ENCODE measurements at places on chromosomes 3 and 15.

- DNase-seq = no peak
Observed at GRCh38 chr3:76132154-76132470, 346.8 kb upstream of the ZNF717 start.

DNA sequence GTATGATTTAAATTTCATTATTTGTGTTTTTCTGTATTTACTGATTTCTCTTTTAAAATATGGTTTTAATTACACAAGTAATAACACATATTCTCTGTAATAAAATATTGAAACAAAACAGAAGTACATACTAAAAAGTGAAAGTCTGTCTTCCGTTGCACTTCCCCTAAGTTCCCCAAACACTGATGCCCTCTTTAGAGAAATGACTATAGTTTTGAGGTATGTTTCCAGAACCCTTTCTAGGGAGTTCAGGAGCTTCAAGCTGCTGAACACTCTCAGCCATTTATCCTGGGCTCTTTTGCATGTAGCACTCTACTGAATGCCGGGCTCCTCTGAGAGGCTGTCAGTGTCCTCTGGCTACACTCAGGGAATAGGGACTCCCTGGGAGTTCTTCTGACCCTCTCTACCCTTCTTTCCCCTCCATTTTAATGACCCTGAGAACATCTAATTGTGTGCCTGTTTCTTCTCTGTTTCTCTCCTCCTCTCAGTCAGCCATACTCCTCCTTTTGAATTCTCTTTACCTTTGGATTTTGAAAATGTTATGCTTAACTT lies 60.4 kb upstream of the KCNAB1 start:
- DNase-seq = no peak

- no peak for DNase-seq
Observed at GRCh38 chr3:132380920-132381319, 36.4 kb upstream of the DNAJC13 start.

DNA sequence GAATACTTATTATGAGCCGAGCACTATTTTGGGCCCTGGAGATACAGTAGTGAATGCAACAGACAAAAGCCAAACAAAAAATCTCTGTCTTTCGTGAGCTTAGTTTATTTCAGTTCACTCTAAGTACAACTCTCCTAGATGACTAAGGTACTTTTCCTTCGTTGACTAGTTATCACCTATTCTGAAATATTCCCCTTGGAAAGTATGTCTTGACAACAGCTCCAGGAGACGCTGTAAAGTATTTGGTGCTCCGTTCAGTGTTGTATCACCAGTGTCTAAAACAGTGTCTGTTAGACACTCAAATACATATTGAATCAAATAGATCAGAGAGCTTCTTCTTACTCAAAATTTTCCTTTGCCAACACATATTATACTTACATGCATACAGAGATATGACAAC lies 119.6 kb downstream of the TFDP2 start:
- DNase-seq = no peak

GRCh38 chr15:38888701-38889221 lies 324.1 kb upstream of the RASGRP1 start:
- DNase-seq = no peak

DNA sequence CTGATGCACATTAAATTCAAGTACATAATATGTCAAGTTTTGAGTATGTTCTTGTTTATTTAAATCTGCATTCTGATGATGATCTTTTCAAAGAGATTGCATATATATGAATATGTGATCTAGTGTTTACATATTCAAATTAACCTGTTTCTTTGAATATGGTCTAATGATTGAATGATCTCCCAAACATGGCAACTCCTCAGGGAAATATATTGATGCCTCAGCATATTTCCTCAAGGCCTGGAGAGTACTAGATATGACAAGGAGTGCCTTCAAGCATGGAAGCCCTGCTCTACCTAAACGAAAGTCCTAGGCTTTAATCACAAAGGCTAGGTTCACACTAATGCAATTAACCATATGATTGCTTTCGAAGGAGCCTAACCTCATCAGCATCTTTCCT lies 532.8 kb downstream of the ZIC1 start:
- DNase-seq = no peak

- peak; percentile 75 for DNase-seq
Observed at GRCh38 chr3:181892848-181893247, 181.1 kb downstream of the SOX2 start.

DNA sequence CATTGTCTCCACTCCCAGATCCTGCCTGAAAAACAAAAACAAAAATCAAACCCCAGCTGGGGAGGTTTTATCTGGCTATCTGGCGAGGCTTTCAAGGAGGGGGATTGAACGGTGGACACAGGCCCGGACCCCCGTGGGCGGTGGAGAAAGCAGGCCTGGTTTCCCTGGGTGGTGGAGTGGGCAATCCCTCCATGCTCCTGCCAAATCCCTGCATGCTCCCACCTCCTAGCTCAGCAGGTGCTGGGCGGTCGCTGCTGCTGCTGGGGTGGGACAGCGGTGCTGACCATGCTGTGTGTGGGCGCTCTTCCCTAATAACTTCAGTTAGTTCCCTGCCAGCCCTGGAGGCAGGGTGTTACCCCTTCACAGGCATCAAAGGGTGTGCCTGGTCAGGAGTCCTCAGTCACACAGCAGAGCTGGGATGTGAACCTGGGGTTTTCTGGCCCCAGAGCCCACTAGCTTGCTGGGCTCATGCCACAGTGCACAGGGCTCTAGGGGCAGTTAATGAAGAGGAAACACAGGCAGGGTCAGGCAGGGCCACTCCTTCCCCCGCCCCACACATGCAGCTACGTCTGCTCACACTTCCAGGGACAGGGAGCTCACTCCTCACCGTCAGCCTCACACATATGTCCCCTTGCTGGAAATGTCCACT lies 15.9 kb upstream of the PLXND1 start:
- no peak for DNase-seq

GRCh38 chr3:160041465-160041864 lies 52.8 kb downstream of the IL12A start:
- no peak for DNase-seq

DNA sequence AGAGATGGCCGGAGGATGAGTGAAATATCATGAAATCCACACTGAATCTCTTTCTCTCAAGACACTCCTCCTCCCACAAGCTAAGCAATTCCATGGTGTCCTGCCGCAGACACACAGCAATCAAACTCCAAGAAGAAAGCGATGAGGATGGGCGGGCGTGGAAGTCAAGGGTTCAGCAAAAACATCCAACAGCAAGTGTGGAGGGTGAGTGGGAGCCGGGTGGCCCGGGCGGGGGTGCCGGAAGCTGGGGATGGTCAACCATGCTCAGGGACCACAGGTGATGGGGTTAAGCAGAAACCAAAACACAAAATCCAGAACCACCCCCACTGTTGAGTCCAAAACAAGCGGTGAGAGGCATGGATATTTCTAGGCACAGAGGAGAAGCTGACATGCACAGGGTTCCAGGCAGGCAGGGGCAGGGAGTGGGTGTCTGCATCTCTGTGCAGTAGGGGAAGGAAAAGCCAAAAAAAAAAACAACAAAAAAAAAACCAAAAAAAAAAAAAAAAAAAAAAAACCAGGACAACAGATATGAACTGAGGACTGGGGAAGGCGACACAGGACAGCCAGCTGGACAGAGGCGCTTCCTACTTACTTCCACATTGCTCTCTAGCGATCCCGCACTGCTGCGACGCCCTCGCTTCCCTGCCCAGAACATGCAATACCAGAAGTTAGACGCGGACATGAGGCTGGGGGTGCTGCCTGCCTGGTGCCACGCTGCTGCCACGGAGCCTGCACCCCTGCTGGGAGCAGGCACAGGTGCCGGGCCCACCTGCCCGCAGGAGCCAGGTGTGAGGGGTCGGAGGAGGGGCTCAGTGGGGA lies 61.0 kb upstream of the RPL32 start:
- DNase-seq = no peak

DNA sequence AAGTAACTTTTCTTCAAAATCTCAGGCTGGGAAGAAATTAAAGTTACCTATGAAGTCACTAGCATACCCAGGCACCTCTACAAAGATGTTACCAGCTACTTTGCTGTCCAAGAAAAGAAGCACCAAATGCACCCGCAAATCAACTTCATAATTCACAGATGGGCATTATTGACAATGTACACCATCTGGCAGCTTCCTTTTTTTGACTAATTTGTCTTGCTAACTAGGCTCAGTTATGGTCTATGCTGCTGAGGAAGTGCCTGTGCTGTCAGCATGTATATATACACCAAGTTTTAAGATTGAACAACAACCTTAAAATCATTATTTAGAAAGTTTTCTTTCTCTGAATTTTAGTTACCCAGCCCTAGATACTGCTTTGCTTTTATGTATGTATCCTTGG lies 93.8 kb downstream of the NSUN3 start:
- no peak for DNase-seq

DNA sequence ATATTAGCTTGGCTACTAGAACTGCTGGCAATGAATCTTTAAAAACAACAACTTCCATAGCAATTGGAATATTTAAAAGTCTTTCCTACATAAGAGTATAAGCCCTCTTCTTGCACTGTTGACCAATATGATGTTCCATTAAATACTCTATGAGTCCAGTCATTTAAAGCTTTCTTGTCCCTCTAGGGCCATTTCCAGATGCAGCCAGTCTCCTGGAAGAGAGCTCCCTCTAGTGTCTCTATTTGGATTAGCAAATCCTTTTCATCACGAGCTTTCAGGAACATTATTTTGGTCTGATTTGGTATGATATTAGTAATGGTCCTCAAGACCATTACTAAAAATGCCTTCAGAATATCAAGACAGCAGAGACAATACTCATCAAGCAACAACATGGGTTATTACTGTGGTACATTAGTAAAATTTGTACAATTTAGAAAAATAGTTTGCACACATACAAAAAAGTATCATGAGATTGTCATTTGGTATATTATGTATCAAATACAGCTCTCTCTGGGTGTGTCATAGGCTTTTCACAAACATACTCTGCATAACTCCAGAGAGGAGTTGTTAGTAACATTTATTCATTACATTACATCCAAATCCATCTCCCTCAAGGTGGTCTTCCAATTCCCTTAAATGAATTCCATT lies 101.3 kb downstream of the DPH6 start:
- no peak for DNase-seq

- no peak for DNase-seq
Observed at GRCh38 chr15:57472861-57473260, 96.6 kb downstream of the CGNL1 start.

- no peak for DNase-seq
Observed at GRCh38 chr15:88538972-88539371, 7.5 kb downstream of the DET1 start.

DNA sequence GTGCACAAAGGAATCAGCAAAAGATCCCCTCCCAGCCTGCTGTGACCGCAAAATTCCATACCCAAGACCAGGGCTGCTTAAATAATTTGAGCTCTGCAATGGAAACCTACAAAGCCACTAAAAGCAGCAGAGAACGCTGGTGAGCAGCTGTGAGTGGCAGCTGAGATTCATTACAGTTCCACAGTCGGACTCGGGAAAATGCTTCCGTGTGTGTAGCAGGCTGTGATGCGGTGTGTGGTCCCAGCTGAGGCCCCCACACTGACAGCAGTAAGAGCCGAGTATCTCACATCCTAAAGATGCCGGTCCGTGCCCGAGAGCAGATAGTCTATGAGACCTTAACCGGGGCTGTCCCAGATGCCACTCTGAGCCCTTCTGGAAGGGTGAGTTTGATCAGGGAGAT lies 37.4 kb downstream of the TM2D3 start:
- DNase-seq = no peak

GRCh38 chr15:60733196-60733595 lies 254.3 kb upstream of the ICE2 start:
- DNase-seq = no peak

GRCh38 chr3:113533534-113533892 lies 1.2 kb downstream of the SIDT1 start:
- DNase-seq = no peak

DNA sequence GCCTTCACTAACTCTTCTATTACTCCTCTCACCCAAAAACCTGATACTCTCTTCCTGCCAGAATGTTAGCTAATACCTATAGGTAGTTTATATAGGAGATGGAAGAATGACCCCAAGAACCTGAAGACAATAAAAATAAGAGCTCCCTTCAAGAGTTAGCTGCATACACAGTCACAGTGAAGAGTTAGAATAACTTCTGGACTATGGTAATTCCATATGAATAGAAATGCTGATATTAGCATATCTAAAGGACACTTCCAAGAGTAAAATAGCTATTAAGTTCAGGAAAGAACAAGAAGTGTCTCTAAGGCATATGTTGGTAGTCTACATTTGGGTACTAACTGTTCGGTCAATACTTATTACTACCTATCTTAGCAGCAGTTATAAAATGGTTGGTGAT lies 134.2 kb downstream of the VGLL3 start:
- no peak for DNase-seq

DNA sequence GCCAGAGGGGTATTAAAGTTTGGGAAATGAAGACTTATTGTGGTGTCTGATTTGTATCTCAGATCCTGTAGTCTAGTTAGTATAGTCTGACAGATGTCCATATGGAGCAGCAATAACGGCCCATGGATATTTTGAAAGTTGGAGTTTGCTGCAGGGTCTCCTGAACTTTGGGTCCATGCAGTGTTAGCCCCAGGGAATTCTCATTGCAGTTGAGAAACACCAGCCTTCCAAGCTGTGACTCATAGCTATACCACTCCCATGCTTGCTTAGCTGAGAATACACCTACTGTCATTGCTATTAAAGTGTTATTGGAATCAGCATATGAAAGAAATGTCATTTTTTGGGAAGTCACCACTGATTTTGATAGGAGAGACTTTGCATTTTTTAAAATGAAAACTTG lies 29.2 kb downstream of the TMOD2 start:
- DNase-seq = no peak

- DNase-seq = no peak
Observed at GRCh38 chr15:98444138-98444537, 204.2 kb upstream of the IGF1R start.

DNA sequence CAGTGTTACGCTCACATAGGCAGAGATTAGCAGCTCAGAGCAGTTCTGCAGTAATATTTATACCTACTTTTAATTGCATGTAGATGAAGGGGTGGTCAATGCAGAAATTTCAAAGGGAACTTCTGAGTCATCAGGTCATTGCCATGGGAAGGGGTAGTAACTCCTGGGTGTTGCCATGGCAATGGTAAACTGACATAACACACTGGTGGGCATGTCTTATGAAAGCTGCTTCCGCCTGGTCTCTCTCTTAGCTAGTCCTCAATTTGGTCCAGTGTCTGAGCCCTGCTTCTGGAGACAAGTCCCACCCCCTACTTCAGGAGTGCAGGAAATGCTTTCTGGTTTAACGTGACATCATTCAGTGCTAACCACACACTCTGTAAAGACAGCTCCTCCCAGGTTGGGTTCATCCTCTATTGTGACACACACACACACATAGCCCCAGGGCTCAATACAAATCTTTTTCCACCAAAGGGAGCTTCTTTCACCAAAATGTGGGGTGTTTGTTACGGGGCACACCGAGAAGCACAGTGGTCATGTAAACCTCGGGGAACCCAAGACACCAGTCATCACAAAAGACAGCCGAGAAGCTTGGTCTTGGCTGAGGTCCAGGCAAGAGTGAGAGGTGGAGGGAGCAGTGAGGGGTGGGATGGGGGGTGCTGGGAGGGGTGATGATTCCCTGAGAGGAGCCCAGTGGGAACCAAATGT lies 74.5 kb downstream of the TLE3 start:
- peak; percentile 35 for DNase-seq

Measured in endodermal cell (in vitro differentiated cells).